ENCODE measurements at places on chromosomes 12 and 14.

DNA sequence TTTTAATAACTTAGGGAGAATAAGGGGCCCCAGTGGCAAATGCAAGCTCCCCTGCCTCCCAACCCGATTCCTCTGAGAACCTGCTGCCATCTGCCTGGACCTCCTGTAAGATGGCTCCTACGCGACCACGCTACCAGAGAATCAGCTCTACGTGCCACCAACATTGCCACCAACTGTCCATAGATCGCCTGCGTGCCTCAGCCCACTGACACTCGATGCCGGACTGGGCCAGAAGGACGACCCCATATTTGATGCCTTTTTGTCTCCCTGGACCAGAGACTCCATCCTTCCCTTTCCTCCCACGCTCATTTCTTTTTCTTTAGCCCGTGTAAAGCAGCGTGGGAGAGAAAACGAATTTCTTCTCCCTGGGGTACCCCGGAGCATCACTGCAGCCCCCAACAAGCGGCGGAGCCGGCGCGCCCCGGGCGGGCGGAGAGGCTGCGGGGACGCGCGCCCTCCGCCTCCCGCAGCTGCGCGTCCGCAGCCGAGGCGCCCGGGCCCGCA, 565 bp upstream of the KLHL42 start:
- no peak for DNase-seq

DNA sequence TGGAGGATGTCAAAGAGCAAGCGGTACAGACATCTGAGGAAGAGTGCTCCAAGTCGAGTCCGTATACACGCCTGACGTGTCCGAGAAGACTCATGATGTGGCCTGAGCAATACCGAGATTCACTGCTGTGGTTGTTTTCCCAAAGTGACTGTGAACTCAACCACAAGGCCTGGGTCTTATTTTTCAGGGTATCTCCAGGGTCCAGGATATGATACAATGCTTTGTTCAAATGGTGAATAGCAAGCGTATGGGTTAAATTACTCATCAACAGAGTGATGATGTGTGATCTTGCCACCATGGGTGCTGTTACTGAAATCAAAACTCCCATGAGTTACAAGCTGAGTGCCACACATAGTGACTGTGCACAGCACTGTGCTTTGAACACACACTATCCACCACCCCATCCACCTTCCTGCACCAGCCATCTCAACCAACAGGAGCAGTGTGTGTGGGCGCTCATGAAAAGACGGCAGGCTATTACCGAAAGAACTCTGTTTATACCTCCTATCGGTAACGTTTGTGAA, 109.6 kb downstream of the BCAT1 start:
- no peak for DNase-seq

DNA sequence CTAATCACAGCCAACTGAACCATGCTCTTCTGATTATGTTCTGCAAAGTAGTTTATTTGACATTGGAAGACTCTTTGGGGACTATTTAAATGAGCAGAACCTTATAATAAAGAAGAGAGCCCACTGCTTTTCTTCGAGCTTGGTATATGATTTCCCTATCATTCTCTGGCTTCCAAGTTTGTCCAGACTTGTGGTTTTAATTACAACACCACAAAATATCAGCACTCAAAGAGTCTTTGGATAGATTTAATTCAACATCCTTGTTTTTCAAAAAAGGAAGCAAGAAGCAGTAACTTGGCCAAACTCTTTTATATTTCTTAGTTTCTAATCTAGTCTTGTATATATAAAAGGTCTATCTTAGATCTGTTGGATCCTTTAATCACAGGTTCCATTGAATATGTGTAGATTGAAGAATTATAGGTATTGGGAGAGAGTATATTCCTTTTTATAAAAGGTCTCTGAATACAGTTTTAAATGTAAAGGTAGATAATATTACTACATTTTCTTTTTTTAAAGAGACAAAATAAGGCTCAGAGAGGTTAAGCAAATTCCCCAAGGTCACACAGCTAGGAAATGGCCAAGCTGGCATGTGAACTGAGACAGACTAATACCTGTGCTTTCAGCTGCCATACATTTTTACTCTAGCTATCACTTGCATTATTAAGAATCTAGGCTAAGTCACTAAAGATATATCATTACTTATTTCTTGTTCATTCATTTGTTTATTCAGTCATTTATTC, 172.8 kb downstream of the SSPN start:
- DNase-seq, result no peak

DNA sequence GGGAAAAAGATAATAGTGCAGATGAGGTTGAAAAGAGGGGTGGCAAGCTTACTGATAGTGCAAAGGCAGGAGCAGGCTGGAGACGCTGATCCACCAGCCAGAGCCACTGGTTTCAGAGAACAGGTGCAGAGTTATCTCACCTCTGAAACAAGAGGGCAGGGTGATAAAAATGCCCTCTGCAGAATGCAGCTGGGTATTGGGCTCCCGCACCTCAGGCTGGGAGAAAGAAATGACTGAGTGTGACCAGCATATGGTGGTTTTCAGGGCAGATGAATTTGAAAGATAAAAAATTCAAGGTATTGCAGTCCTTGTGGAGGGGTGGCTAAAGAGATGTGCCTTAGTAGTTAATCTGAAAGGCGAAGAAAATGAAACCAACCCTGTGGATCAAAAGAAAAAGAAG, 2.9 kb upstream of the TMEM30B start:
- no peak for DNase-seq

GRCh38 chr12:47735649-47736048, 10.4 kb upstream of the ENDOU start:
- DNase-seq, result no peak

DNA sequence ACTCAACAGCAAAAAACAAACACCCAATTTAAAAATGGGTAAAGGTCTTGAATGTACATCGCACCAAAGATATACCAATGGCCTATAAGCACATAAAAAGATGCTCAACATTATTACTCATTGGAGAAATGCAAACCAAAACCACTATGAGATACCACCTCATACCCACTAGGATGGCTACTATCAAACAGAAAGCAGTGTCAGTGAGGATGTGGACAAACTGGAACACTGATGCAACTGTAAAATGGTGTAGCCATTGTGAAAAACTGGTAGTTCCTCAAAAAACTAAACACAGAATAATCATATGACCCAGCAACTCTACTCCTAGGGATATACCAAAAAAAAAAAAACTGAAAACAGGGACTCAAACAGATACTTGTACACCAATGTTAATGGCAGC, 49.3 kb downstream of the CDK17 start:
- no peak for DNase-seq

- DNase-seq, result no peak
Observed at GRCh38 chr12:26979733-26980132, 34.5 kb downstream of the TM7SF3 start.

GRCh38 chr14:53325176-53325806, 172.2 kb upstream of the DDHD1 start:
- DNase-seq, result no peak

DNA sequence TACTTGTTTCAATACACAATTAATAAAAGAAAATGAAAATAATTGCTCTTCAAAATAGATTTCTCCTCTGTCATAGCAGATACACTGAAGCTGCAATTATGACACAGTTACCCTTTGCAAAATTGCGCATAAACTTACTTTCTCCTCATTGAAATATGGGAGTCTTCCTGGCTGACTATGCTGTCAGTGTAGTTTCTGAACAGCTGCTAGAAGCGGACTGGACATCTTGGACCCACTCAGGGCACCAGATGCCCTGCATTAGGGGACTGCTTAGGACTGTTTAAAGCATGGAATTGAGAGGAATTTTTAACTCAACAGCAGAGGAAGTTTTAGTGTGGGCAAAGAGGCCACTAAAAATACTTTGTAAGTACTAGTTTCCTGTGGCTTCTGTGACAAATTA, 454.9 kb downstream of the ATP23 start:
- no peak for DNase-seq

DNA sequence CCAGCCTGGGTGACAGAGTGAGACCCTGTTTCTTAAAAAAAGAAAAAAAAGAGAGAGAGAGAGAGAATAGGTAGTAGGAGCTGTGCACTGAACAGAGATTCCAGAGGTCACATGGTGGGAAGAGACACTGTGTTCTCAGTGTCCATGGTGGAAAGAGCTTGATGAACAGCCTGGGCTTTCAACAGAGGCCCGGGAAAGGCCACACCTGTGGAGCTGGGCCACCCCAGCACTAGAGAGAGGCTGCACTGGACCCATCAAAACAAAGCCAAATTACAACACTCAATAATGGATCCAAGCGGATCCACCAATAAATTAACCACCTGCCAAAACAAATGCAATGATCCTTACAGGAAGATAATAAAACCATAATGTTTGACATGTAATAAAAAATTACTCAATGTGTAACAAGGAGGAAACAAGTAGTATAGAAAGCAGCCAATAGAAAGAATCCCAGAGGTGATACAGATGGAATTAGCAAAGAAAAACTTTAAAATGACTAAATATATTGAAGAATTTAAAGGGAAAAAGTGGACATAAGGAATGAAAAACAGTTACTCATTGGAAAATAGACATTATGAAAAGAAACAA, 44.8 kb upstream of the BCL2L14 start:
- DNase-seq, result no peak

GRCh38 chr12:99278899-99279298, 368.7 kb upstream of the GARIN6 start:
- DNase-seq, result no peak

- no peak for DNase-seq
Observed at GRCh38 chr14:21049271-21049673, 7.1 kb downstream of the RNASE7 start.

DNA sequence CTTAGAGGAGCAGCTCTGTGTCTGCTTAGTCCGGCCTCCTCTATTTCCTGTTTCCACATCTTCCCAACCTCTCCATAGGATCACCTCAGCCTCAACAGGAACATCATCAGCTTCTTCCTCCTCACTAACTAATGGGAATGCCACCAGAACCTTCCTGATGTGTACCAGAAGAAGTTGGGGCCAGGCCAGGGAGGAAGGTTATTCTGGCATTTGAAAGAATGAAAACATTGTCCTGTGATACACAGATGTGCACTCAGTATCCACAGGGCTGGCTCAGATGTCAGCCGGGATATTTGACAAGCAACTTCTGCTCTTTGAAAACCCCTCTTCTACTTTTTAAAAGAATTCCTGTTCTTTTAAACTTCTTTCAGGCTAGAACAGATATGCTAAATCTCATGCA, 63.6 kb downstream of the TMEM30B start:
- no peak for DNase-seq

- no peak for DNase-seq
Observed at GRCh38 chr12:108587826-108588225, 10.1 kb downstream of the TMEM119 start.

- no peak for DNase-seq
Observed at GRCh38 chr14:104431351-104431928, 148.1 kb upstream of the C14orf180 start.

DNA sequence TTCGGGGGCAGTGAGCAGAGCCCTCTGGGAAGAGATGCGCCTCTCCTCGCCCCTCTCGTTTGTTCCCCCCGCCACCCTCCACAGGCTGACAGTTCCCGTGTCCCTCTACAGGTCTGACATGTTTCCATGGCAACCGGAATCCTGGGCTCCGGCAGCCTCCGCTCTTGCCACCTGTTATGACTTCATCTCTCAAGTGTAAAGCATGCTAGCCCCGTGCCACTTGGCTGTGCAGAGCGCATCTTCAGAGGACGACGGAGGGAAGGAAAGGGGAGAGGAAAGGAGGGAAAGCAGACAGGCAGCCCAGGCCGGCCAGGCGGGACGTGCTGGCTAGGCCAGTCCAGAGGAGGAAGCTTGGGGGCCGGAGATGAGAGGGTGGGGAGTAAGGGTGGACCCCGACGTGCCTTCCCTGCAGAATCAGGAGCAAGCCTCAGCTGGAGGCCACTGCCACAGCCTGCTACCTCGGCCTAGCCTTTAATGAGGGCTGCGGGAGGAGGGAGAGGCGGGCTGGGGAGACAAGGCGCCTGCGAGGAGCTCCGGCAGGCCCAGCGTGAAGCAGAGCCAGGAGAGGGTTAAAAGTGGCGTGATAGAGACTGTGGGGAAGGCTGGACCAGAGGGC, 214.3 kb downstream of the DPF3 start:
- DNase-seq, result no peak

DNA sequence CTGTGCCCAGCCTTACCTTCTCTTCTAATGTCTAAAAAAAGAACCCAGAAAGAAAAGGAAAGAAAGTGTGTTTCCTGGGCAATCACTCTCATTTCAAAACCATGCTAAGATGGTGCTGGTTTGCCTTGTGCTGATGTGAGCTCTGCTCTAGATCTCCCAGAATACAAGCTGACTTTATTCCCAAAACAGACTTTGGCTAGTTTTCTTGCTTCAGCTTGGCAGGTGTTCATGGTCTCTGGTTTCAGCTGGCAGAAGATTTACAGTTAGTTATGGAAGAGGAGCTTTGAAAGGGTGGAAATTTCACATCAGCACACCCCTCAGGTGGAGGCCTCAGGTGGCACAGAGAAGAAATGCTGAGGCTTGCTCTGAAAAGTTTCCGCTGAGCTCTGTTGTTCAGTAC, 34.4 kb downstream of the PPP1R36 start:
- DNase-seq, result no peak

Data from D721Med (cell line).